ENCODE measurements at places on chromosomes 4 and X.

DNA sequence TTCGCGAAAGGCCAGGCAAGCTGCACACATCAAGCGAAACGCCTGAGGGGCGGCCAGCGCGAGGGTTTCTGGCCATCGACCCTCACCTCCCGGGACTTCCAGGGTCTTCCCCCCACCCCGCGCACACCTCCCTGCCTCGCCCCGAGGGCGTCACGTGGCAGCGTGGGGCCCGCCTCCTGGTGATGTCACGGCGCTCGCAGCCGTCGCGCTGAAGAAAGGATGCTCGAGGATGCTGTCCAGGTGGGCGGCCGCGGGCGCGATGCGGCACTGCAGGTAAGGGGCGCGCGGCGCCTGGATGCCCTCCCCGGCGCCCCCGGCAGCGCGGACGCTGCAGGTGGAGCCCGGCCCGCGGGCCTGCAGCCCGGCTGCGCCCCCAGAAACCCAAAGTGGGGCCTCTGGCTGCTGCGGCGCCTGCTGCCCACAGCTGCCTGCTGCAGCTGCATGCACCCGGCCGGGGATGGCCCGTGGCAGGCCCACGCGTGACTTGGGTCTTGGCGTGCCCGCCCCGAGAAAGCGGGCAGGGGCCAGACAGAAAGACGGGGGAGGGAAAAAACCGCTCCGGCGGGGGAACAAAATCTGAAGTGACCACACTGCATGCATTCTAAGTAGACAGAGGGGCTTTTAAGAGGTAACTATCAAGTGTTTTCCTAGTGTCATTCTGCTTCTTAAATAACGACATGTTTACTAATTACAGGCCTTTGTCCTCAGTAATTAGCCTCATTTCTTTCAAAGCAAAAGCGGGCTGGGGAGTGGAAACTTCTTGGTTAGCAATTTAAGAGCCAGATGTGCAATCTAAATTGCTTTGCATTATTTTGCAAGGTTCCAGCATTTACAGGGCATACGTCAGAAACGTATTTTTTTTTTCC is 1.7 kb downstream of the CLCN4 start:
- no peak for DNase-seq

GRCh38 chr4:5465529-5465928 is 242.8 kb downstream of the EVC2 start:
- no peak for DNase-seq

DNA sequence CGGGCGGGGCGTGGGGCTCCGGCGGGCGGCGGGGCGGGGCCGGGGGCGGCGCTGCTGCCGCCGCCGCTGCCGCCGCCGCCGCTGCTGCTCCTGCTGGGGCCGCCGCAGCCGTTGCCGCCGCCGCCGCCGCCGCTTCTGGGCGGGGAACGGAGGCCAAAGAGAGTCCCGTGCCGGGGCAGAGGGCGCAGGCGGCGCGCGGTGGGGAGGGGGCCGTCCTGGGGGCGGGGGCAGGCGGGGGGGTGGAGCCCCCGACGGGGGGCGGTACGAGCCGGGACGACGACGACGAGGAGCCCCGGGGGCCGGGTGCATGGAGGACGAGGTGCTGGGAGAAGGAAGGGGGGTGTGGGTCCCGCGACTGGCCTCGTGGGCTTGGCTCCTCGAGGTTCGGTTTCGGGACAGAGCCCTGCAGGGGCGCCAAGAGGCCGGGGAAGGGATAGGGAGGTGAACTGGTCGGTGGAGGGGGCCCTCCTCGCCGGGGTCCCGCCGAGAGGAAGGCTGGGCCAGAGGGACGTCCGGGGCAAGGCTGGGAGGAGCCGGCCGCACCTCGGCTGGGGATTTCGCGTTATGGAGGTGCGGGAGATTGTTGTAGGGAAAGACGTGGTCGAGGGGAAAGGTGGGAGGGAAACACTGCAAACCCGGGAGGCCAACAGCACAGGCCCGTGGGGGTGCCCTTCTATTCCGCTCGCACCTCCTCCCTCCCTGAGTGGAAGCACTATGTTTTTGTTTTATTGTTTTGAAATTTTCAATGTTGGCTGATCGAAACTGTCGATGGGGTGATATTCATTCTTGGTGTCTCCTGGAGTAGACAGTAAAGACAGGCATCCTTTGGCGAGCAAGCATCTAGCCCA is 1.9 kb downstream of the BCORL1 start:
- DNase-seq: no peak

DNA sequence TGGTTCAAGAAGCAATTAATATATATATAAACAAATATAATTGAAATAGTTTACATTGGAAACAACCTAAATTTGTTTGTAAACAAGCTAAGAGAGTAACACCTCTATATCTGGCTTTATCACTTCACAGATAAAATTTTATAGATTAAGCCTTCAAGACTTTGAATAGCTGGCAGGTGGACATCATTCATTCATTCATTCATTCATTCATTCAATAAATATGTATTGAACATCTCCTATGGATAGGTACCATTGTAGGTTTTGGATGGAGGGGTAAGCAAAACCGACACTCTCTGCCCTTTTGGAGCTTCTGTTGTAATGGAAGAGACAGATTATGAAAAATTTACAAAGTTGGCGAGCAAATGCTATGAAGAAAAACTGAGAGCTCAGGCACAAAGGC is 35.2 kb downstream of the GUCY1A1 start:
- no peak for DNase-seq

- no peak for DNase-seq
Observed at GRCh38 chrX:72351606-72352334, 46.1 kb upstream of the CITED1 start.

- DNase-seq: no peak
Observed at GRCh38 chr4:113474017-113474416, 287.5 kb downstream of the CAMK2D start.

DNA sequence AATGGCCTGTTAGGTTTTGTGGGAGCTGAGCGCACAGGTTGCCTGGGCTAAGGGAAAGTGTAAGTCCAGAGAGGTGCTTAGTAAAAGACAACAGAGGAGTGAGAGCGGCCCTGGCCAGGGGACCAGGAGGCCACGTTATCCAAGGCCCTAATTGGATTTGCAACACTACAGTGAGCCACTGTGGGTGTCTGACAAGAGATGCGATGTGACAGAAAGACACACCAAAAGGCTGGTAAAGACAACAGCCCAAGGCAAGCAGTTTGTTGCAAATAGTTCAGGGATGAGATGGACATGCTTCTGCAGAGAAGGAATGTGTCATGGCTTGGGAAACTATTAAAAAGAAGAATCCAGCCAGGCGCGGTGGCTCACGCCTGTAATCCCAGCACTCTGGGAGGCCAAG is 162.7 kb upstream of the KIT start:
- DNase-seq: no peak

DNA sequence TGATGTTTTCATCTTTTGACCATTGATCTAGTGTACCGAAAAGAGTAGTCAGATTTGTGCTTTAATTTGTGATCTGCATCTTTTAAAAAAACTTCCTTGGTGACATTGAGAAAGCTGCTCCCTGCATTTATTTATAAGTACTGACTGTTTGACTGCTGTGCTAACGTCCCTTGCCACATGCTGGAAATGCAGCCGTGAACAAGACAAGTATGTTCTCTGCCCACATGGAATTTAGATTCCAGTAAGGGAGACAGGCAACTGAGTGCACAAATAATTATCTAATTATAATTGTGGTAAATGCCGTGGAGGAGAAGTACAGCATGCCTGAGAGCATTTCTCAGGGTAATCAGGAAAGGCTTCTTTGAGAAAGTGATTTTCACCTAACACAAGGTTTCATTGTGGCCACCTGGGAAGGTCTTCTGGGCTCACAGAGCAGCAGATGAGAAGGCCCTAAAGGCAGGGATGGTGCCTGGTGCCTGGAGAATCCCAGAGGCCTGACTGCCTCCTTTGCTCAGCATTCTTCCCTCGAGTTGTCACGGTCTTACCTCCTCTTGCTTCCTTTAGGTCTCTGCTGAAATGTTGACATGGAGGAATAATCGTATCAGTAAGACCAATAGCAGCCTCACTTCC is 55.8 kb downstream of the PTTG2 start:
- DNase-seq: no peak

- DNase-seq: no peak
Observed at GRCh38 chrX:370963-371745, 15.6 kb downstream of the PPP2R3B start.

GRCh38 chr4:78557841-78558240 is 6.3 kb downstream of the ANXA3 start:
- DNase-seq: no peak

DNA sequence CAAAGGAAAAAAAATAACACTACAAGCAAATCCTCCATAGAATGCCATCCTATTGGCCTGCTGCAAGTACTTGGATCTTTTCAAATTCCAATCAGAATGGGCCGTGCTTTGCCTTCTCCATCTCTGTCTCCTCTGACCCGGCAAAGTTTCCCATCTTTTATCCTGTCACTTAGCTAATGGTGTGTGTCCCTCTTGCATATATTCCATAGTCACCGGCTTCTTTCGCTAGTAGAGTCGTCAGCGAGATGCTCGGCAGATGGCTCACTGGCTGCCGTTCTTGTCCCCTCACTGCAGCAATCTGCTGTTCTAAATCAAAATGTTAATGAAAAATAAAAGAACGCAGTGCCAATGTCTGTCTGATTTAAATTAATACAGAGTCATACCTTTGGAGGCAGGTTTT is 22.1 kb downstream of the GRIA3 start:
- DNase-seq: no peak

DNA sequence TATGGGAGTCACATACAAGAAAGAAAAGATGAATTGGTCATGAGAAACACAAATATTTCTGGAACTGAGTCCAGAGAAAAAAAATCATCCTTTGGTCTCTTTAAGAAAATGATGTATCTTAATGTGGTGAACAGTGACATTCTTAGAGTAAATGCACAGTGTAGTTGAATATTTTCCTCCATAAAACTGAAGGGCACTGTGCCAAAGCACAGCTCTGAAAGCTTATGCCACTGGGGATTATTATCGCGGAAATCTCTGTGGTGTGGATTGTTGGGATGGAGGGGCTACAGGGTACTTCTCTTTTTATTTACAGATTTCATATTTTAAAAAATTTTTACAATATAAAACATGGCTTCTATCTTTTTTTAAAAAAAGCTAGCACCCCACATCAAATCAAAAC is 908.1 kb downstream of the CCSER1 start:
- no peak for DNase-seq

DNA sequence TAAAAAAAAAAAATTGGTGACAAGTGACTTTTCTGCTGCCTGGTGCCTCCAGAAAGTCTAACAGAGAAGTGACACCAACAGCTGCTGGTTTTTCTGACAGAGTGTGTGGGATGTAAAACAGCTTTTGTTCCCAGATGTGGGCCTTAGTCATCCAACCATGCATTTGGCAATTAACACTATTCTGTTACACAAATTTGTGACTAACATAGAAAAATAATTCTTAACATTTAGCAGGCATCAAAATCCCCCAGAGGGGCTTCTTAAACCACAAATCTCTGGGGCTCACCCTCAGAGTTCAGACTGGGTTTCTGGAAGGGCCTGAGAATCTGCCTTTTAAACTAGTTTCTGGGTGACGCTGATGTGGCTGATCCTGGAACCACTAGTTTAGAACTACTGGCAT is 100.5 kb upstream of the PCDH7 start:
- no peak for DNase-seq

DNA sequence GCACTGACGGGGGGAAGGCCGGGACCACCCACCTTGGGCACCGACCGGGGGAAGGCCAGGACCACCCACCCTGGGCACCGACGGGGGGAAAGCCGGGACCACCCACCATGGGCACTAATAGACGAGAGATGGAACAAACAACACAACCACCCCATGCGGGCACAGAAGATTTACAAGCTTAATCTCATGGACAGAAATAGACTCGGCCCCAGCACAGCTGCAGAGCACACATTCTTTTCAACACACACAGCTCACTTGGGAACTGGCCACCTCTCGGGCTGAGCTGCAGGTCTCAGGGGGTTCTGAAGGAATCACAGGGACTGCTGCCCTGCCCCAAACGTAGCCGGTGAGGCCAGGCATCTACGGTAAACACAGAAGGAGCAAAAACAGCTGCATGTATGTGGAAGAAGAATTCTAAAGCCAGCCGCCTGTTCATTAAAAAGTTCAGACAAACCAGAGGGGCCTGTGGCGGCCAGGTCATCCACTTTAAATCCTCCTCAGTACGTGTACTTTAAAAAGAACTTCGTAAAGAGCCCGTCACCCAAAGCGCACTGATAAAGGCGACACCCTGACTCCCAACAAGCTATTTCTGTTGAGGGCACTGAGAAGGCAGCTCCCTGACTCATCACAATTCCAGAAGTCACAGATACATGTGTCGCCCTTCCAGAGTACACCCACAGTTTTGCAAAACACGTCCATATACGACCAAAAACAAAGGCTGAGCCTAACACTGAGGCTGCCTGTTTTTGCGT is 17.7 kb downstream of the PPP2R3B start:
- DNase-seq: no peak

DNA sequence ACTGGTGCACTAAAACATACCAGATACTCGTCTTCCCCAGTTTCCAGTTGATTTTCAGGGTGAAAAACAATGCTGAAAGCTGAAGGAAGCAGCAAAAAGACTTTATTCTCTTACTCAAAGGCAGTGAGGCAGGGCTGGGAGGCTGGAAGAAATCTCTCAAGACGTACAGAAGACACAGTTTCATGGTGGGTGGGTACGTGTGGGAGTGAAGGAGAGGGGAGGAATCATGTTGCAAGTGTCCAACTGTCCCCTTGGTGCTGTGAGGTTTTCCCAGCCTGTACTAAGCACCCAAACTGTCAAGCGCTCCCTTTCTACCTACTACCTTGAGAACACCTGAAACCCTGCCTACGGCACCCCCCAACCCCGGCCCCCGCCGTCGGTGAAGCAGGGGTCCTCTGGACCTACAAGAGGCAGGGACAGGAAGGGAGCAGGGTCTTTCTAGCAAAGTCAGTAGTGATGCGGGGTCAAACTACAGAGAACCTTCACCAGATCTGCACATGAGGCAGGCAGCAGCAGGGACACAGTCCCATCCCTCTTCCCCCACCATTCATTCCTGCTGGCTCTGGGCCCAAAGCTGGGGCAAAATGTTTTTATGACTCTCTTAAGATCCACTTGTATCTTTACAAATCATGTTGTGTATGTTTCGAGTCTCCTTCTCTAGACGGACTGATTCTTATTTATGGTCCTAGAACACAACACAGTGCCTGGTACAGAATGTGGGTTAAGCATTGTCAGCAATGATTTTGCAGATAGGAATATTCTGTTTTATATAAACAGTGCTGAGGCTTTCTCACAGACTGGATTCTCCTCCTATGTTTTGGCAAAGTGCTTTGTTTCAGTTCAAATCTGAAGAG is 2.4 kb upstream of the SETD7 start:
- DNase-seq: no peak

DNA sequence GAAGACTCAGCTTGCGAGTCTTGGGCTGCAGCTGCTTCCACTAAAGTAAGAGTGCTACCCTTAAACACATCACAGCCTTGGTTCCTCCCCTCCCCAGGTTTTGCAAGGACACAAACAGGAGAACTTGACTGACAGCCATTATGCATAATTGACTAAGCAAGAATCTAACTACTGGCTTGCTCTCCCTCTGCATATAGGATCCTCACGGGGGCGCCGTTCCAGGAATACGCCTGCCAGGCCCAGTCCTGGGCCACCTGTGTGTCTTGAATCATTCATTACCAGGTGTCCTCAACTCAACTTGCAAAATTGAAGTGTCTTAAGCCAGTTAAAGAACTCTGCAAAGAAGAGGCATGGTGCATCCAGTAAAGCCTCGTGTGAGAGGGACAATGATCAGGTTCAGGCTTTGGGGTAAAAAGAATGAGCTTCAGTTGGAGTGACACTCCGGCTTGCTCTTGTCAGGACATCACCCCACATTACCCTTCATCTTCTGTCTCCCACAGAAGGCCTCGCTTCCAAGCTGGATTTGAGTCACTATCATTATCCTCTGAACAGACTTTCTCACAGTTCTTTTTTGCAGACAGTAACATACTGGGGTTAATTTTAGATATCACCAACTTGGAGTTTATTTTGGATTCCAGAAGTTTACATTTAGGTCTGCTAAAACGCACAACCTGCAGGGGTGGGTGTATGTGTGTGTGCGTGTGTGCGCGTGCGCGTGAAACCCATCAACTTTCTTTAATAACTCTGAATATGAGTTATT is 273.5 kb upstream of the HS3ST1 start:
- no peak for DNase-seq
